ENCODE measurements at places on chromosomes 4 and X.

DNA sequence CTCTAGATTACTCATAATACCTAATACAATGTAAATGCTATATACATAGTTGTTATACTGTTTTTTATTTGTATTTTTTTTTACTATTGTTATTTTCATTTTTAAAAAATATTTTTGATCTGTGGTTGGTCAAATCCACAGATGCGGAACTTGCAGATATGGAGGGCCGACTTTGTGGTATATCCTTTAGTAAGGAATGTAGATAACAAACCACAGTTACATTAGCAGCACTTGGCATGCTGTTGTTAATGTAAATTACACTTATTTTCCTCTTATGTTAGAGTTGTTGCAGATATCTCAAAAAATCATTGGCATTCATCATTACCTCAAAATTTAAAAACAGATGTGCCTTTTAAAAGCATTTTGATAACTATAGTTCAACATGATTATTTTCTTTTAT is 151.0 kb downstream of the TMEM164 start:
- no peak overlapping the region for H3K27ac ChIP-seq
- H3K36me3 ChIP-seq, result no peaks in the 10 kb centered on the region
- H3K4me1 ChIP-seq, result no peaks in the 10 kb centered on the region
- H3K4me3 ChIP-seq, result no peak overlapping the region

DNA sequence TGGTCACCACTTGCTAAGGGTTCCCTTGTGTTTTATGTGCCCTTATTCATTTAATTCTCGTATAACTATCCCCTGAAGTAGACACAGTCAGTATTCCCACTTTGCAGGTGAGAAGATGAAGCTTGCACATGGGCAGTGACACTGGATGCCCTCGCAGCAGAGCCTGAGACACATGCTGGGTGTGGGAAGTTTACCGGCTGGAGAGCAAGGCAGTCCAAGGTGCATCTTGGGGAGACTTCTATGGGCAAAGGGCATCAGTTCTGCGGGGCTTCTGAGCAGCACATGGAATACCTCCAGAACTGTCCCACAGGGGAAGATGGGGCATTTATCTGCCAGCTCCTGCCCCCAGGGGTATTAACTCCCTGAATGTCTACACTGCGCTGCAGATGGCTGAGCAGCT is 92.2 kb downstream of the SLC2A9 start:
- no peaks in the 10 kb centered on the region for H3K27me3 ChIP-seq
- H3K36me3 ChIP-seq, result no peaks in the 10 kb centered on the region
- no peaks in the 10 kb centered on the region for H3K4me1 ChIP-seq
- no peak overlapping the region for H3K27ac ChIP-seq
- no peak overlapping the region for H3K4me3 ChIP-seq
- no peak for DNase-seq

DNA sequence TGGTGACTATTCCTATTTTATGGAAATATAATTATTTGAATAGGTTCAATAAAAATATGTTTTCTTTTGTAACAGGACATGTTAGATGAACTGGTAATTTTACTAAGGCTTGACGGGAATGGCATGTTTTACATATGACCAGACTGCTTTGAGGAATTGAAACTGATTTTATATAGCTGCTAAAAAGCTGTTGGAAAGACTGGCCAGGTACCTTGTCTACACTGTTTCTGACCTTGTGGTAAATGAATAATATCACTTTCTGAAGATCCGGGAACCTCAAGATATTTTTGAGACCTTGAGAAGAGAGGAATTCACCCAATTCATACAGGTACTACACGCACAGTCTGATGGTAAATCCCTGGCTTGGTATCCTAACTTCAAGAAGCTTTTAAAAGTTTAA is 42.1 kb upstream of the USP46 start:
- no peaks in the 10 kb centered on the region for H3K36me3 ChIP-seq
- DNase-seq, result no peak
- no peaks in the 10 kb centered on the region for H3K4me1 ChIP-seq
- no peak overlapping the region for H3K4me3 ChIP-seq

GRCh38 chrX:107742700-107743191 is 32.8 kb downstream of the TSC22D3 start:
- peaks cover 7% of the 10 kb centered on the region for H3K27me3 ChIP-seq
- peak overlapping the region; percentile 92 for H3K27ac ChIP-seq
- no peak for DNase-seq
- no peaks in the 10 kb centered on the region for H3K36me3 ChIP-seq

DNA sequence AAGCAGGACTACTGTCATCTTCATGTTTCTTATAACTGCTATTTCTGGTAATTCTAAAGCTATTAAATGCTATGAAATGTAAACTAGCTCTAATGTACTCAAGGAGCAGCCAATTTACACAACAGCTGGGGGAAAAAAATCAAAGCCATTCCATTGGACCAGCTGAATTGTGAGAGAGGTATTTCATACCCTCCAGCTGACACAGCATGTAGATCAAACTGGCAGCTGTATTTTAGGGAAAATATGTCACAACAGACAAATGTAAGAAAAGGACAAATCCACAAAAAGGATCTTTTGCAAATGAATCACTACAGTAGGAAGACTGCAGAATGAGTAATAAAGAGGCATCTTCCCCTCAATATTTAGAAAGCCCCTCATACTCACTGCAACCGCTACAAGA is 65.2 kb upstream of the FAM47B start:
- no peaks in the 10 kb centered on the region for H3K36me3 ChIP-seq
- no peak overlapping the region for H3K27ac ChIP-seq
- H3K27me3 ChIP-seq, result no peaks in the 10 kb centered on the region
- no peak for DNase-seq
- no peak overlapping the region for H3K4me3 ChIP-seq

Measured in lung (tissue), 17 donors.